ENCODE measurements at places on chromosomes 4 and X. TPM values are rescaled to one million over a fixed set of nuclear protein-coding genes. Genes with fewer than 3 reads are reported as not detected.

GRCh38 chr4:144350706-144351105 is 210.2 kb upstream of the GYPA start:
- DNase-seq, result no peak

DNA sequence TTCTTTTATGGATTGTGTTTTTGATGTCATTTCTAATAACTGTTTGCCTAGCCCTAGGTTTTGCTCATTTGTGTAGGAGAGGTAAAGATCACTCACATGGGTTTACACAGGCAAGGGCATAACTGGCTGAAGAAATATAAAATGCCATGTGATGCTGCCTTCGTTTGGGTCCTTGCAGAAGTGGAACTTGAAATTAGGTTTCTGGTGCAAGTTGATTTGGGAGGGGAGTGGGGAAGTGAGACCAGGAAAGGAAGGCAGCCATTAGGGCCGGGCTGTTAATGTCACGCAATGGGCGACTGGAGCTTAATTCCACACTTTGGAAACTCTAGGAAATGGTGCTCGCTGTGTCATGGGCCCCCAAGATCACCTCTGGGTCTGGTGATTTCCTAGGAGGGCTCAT is 14.5 kb downstream of the CLCN4 start:
- no peak for DNase-seq

GRCh38 chr4:182418054-182418734 is 175.0 kb downstream of the TENM3 start:
- no peak for DNase-seq

DNA sequence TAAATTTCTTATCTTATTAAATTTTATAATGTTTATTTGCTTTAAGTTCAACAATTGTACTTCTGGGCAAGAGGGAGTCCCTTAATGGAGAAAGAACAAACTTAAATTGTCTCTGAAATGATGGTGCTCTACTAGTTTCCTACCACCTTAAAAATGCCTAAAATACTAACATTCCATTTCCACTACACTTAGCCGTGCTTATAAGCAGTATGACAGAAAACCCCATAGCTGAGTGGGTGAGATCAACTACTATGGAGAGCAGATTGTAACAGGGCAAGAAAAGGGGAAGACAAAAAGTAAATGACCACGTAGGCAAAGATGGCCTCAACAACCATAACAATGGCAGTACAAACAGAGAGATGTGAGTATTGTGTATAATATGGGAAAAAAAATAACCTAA is 35.0 kb downstream of the RFC1 start:
- no peak for DNase-seq

DNA sequence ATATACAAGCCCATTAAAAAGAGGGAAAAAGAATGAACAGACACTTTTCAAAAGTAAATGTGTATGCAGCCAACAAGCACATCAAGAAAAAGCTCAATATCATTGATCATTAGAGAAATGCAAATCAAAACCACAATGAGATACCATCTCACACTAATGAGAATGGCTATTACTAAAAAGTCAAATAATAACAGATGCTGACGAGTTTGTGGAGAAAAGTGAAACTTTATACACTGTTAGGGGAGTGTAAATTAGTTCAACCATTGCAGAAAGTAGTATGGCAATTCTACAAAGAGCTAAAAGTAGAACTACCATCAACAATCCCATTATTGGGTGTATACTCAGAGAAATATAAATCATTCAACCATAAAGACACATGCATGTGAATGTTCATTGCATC is 203.0 kb downstream of the ARAP2 start:
- DNase-seq, result no peak

- DNase-seq, result no peak
These were observed 64.0 kb downstream of the HHIP start for GRCh38 chr4:144709793-144710525.

DNA sequence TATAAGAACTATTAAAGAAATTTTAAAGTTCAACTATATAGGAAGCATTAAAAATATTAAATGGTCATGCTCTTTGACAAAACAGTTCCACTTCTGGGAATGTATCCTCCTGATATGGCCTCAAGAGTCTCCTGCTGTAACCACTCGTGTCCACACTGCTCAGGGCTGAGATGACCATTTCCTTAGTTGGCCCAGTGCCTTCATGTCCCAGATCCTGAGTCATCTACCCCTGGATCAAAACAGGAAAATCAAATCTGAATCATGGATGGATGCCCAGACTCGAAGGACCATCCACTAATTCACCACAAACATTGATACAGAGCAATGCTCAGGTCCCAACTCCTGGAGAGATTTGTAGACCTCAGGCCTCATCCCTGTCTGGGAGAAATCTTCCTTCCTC is 44.7 kb downstream of the GPRASP3 start:
- no peak for DNase-seq

- no peak for DNase-seq
These were observed 85.0 kb upstream of the WDR1 start for GRCh38 chr4:10201381-10202223.

DNA sequence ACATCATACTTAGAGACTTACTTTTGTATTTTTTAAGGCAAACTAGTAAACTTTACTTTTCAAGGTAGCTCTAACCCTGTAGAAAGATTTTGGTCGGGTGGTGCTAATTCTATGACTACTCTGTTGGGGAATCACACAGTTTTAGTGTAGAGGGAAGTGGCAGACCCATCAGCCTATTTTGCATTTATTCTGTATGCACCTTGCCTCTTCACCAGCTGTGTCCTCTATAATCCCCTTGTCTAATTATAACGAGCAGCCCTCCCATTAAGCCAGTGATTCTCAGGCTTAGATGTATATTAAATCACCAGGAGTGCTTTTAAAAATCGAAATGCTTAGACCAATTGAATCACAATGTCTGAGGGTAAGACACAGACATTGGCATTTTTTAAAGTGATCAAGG is 78.1 kb downstream of the GALNT7 start:
- no peak for DNase-seq

GRCh38 chr4:24278693-24279092 is 305.7 kb downstream of the DHX15 start:
- no peak for DNase-seq

Gene PABPC5
- 8.1 TPM for polyA plus RNA-seq

Gene ADH1A
- polyA plus RNA-seq, result 0.74 TPM

Gene NEIL3
- 6.0 TPM for polyA plus RNA-seq

Gene USP26
- polyA plus RNA-seq, result not detected

Gene GAGE1
- polyA plus RNA-seq, result not detected
